ENCODE measurements at places on chromosomes 16 and 17.

DNA sequence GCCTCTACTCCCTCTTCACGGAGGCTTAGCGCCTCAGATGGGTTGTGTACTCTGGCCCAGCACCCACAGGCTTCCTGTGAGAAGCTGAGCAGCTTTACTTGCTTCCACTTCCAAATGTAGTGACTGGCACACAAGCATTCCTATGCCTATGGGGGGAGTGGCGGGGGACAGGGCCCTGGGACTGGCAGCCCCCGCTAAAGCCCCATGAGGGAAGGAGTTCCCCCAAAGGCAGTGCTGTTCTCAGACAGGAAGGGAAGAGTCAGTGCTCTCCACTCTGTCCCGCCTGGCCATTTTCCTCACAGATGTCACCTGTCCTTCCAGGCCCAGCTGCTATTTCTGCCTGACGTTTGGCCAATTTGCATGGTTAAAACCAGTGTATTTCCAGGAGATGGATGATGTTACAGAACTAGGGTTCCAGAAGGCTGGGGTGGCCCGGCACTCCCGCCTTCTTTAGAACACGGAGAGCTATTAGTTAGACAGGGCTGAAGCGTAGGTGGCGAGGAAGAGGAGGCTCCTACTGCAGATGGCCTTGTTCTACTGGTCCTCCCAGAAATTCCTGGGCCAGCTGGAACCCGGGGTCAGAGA lies 83.9 kb upstream of the FBXO47 start:
- DNase-seq, result no peak

- DNase-seq, result no peak
Measured at GRCh38 chr17:9209781-9210370, 188.6 kb downstream of the NTN1 start.

DNA sequence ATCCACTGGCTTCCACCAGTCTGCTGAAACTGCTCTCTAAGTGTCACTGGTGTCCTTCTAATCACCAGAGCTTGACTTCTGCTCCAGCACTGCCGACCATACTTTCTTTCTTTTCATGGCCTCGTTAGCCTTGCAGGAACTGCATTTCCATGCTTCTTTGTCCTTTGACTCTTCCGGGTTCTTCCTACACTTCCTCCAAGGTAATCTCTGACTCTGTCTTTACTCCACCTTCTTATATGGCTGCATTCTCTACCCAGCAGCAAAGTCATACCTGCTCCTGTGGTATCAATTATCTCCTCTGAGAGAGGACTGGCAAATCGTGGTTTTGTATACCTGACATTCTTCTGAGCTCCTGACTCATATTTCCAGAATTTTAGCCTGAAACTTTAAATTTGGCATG lies 6.5 kb downstream of the HSD17B2 start:
- DNase-seq, result no peak

- no peak for DNase-seq
Measured at GRCh38 chr16:12796498-12796897, 7.2 kb downstream of the CPPED1 start.

DNA sequence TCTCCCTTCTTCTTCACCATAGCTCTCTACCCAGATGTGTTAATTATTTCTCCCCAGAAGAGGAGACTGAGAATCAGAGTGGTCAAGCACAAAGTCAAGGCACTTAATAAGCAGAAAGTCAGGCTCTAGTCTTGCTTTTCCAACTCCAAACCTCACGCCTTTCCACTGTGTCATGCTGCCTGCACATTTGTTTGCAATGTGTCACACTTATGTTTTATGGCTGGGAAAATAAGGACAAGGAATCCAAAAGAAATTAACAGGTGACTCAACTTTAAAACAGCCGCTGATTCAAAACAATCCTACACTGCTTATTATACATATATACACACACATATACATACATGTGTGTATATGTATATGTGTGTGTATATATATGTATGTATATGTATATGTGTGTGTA lies 255.7 kb upstream of the DYNLRB2 start:
- DNase-seq, result no peak

DNA sequence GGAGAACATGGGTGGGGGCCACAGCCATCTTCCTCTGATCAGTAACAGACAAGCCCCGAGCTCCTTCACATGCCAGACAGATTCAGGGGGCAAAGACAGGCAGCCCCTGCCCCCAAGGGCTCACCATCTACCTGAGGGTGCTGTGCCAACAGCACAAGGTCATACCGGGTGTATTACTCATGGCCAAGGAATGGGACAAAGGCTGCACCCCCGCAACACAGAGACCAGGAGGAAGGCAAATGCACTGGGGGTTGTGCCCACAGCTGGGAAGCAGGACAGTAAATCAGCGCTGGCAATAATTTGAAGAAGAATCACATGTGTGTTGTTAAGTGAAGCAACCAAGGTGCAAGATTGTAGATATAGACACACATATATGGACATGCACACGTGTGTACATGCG lies 137.1 kb downstream of the C16orf95 start:
- DNase-seq, result no peak

- DNase-seq, result no peak
Measured at GRCh38 chr17:74605361-74605760, 13.3 kb upstream of the CD300LD start.

- no peak for DNase-seq
Measured at GRCh38 chr17:76709077-76709950, 1.5 kb downstream of the MXRA7 start.

- no peak for DNase-seq
Measured at GRCh38 chr17:76721463-76721862, 4.9 kb downstream of the JMJD6 start.

- no peak for DNase-seq
Measured at GRCh38 chr16:86037999-86038925, 139.3 kb downstream of the IRF8 start.

DNA sequence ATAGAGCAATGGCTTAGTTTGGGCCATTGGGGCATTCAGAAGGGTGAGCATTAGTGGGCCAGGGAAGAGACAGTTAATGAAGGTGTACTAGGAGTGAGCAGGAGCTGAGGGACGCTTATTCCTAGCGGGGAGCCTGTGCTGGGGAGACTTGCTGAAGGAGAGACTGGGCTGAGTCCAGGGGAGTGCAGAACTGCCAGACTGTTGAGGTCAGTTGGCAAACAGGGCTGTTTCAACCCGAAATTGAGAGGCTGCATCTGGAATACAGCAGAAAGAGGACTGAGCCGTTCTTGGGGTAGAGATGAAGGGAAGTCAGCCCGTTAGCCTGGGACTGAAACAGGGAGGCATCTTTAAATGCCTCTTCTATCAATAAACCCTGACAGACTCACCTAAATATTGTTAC lies 33.2 kb downstream of the MAP2K6 start:
- DNase-seq, result no peak

DNA sequence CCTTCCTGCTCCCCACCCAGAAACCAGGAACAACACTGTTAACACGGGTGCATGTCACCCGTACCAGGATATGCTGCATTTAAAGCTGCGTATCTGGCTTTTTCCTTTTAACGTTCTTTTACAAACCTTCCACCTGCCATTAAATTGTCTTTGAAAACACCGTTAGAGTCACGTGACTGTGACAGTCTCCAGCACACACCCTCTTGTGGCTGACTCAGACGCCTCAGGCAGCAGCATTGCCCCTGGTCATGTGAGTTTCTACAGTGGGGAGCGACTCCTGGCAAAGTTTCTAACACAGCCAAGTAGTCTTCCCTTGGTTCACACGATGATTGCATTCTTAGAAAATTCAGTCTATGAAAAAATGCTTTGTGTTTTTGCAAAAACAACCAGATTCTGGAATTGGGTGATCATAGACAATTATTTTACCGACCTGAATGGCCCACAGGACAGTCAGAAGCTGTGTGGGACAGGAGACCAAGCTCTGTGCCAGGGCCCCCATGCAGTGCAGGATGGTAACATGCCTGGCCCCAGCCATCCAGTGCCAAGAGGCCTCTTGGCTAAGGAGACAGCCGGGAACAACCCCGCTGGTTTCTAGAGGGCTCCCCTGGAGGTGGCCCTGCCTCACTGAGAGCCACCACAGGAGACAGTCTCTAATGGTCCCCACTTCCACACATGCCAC lies 199.1 kb downstream of the KATNIP start:
- DNase-seq, result peak; percentile 25

DNA sequence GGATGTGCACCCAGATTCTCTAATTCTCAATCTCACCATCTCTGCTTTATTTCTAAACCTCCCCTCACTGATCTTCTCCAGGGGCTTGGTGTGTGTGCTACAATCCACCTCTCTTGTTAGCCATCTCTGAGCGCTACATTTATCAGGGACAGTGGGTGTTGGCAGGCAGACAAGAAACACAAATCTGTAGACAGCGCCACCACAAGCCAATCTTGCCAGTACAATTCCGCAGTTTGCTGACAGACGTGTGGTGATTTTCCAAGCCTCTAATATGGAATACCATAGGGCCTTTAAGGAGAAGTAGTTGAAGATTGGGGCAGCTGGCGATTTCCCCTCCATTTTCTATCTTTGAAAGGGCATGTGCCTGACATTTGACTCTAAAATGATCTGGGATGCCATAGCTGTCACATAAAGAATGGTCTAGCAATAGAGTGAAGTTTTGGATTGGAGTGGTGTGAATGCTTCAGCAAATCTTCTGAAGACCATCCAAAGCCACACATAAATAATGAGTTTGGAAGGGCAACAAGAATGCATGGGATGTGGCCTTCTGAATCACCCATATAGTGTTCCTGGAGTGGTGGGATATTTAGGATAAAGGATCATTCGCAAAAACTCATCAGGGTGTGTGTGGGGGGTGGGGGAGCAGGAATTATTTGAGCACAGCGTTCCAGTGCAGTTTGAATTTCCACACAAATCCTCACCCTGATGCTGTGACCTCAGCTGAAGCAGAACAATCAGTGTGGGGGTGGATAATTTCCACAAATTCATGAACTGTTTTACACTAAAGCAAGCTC lies 12.0 kb upstream of the ANKFN1 start:
- no peak for DNase-seq

DNA sequence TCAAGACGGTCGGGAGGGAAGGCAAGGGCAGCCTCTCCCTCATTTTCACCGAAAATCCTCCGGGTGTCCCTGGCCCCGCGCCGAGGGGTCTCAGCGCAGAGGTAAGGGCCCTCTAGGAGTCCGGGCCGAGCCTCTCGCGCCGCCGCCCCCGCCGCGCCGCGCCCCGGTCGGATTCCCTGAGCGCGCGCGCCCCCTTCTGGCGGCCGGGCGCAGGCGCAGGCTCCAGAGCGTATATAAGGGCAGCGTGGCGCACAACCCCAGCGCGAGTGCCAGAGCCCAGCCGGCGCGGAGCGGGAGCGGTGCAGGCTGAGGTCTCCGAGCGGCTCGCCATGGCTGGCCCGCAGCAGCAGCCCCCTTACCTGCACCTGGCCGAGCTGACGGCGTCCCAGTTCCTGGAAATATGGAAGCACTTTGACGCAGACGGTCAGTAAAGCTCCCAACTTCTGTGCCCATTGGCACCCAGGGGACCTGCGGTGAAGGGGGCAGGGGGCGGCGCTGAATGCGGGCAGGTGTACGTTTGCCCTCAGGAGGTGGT lies at the start of gene CALB2:
TSS of gene CALB2 (plus strand) at position 260 of the 535 bp plus-strand sequence. CDS start at position 330, 70 bp downstream.
- peak; percentile 42 for DNase-seq

- no peak for DNase-seq
Measured at GRCh38 chr17:65332779-65333178, 195.6 kb downstream of the RGS9 start.

DNA sequence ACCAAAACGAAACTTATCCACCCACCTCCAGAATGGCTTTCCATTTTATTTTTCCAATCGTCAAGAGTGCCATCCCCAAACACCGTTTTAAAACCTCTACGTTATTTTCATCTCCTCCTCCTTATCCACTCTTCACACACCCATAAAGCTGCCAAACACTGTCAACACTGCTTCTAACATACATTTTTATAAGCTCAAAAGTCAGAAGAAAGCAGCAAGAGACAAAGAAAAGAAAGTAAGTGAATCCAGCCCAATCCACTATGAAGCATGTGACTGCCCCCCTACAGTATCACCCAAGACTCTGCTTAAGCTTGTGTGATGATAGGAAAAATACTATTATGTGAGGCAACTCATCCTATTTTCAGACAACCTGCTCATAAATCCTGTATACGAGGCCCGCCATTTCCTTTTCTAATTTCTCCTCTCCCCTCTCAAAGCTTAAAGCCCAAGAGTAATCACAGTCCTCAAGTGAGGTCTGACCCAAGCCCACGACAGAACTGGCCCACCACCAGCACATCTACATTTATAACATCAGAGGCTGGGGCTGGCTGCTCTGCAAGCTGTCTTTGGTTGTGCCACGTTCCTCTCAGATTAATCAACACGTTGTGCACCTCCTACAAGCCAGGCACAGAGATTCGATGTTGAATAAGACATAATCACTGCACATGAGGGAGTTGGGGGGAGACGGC lies 16.3 kb downstream of the USP31 start:
- no peak for DNase-seq

DNA sequence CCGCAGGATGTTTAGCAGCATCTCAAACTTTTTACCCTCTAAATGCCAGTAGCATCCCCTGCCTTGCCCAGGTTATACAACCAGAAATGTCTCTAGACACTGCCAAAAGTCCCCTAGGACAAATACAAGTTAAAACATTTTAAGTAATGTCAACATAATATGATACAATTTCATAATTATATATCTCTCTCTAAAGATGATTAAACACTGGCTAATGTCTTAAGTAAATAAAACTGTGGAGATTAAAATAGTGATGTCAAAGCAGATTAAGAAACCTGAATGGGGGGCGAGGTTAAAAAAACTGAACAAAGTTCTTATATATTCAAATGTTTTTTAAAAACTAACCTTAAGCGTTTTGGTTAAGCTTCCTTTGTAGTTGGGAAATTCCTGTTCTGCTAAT lies 62.1 kb downstream of the CFDP1 start:
- no peak for DNase-seq

DNA sequence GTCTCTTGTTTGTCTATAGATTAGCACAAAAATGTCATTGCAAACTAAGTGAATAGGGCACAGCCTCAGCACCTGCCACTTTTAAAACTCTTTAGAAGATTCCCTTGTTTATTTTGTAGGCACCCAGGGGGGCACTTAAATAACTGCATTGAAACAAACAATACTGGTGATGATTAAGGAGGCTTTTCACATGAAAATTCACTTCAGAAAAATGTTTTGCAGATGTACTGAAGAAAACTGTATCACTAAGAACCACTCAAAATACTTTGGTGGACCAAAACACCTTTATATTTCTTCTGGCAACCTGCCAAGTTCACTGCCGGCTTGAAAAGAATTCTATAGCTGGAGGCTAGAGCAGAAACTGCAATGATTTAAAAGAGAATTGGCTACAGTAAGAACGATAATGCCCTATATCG lies 281.5 kb downstream of the TOX3 start:
- no peak for DNase-seq

GRCh38 chr17:75638893-75639292 lies 5.7 kb downstream of the SMIM5 start:
- no peak for DNase-seq

- no peak for DNase-seq
Measured at GRCh38 chr17:75909051-75909811, 4.5 kb upstream of the MRPL38 start.

DNA sequence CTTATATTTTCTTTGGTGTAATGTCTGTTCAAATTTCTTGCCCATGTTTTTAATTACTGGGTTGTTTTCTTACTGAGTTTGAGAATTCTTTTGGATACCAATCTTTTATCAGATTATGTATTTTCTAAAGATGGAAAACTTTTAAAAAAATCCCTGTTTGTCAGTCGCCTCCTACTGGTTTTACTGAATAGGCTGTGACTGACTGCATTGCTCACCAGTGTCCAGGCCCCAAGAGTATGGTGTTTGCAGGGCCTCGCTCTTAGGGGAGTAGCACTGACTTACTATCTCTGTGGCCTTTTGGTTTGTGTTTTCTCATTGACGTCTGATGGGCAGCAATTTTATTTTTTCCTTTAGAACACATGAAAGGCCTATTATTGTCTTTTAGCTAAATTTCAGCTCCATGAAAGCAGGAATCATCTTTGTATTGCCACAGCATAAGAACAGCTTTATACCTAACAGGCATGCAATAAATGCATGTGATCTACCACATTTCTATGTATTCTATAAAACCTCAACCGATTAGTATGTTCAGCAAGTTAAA lies 188.4 kb downstream of the AATF start:
- DNase-seq, result no peak
